SJCRH30 (cell line): ENCODE measurements at places on chromosomes 1 and 21. TPM values are rescaled to one million over a fixed set of nuclear protein-coding genes. Genes with fewer than 3 reads are reported as not detected.

GRCh38 chr1:234484218-234484617 lies 5.2 kb upstream of the TARBP1 start:
- H3K4me3 ChIP-seq, result no peak overlapping the region
- no peak overlapping the region for H3K27ac ChIP-seq
- H3K27me3 ChIP-seq, result no peaks in the 10 kb centered on the region; the same call in 1 of the 2 replicates
- no peak for DNase-seq
- H3K36me3 ChIP-seq, result no peaks in the 10 kb centered on the region
- H3K4me1 ChIP-seq, result no peaks in the 10 kb centered on the region

- H3K4me1 ChIP-seq, result peaks cover 23% of the 10 kb centered on the region
- DNase-seq, result peak; percentile 76
- no peaks in the 10 kb centered on the region for H3K27me3 ChIP-seq
- H3K36me3 ChIP-seq, result no peaks in the 10 kb centered on the region
- peak overlapping the region; percentile 86 for H3K27ac ChIP-seq
These were observed 10.2 kb downstream of the C1orf216 start for GRCh38 chr1:35708441-35708921.

- H3K4me1 ChIP-seq, result no peaks in the 10 kb centered on the region
- H3K27ac ChIP-seq, result no peak overlapping the region
- no peaks in the 10 kb centered on the region for H3K27me3 ChIP-seq
- no peak for DNase-seq
- H3K36me3 ChIP-seq, result no peaks in the 10 kb centered on the region
These were observed 27.7 kb downstream of the ERO1B start for GRCh38 chr1:236253918-236254637.

DNA sequence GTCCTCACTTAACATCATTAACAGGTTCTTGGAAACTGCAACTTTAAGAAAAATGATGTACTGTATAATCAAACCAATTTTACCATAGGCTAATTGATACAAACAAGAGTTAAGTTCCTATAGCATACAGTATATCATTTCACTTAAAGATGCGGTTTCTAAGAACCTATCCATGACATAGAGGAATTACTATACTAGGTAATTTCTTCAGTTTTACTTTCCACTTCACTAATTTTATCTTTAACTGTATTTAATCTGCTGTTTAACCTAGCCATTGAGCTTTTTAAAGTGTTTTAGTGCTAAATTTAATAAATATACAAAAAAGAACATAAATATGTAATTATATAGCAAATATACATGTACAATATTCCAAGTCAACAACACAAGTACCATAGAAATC lies 28.3 kb downstream of the SLC19A2 start:
- DNase-seq, result no peak
- H3K36me3 ChIP-seq, result no peaks in the 10 kb centered on the region
- H3K4me1 ChIP-seq, result no peaks in the 10 kb centered on the region
- H3K27me3 ChIP-seq, result no peaks in the 10 kb centered on the region

GRCh38 chr1:81288689-81289088 lies 512.0 kb upstream of the ADGRL2 start:
- no peaks in the 10 kb centered on the region for H3K27me3 ChIP-seq
- H3K36me3 ChIP-seq, result no peaks in the 10 kb centered on the region
- no peak overlapping the region for H3K4me3 ChIP-seq
- no peak overlapping the region for H3K27ac ChIP-seq

- H3K4me3 ChIP-seq, result no peak overlapping the region
- peaks cover 38% of the 10 kb centered on the region for H3K36me3 ChIP-seq
- H3K27me3 ChIP-seq, result no peaks in the 10 kb centered on the region
- DNase-seq, result peak; percentile 45
- H3K27ac ChIP-seq, result no peak overlapping the region
These were observed 40.5 kb upstream of the RBBP5 start for GRCh38 chr1:205162301-205162700.

DNA sequence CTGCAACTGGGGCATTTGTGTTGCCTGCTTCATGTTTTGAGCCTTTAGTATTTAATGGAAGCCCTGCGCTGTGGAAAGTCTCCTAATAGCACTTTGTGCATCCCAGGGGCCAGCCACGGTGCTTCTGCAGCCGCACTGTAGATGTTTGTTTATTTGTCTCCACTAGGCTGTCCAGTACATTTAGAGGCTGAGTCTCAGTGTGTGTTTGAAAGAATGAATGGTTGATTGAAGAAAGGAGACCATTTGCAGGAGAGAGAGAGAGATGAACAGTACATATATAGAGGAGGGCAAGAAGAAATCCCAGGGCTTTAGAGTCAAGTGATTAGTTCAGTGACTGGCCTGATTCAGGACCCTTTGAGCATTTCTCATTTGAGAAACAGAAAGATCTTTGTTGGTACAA lies 33.9 kb downstream of the MPZL1 start:
- H3K4me3 ChIP-seq, result no peak overlapping the region
- no peak overlapping the region for H3K27ac ChIP-seq

- peak overlapping the region; percentile 78 for H3K4me3 ChIP-seq
- peaks cover 2% of the 10 kb centered on the region; the same call in 1 of the 2 replicates for H3K4me1 ChIP-seq
- DNase-seq, result peak; percentile 64
- no peaks in the 10 kb centered on the region for H3K27me3 ChIP-seq
- H3K36me3 ChIP-seq, result no peaks in the 10 kb centered on the region
These were observed 773 bp upstream of the DDX59 start for GRCh38 chr1:200670242-200671118.

DNA sequence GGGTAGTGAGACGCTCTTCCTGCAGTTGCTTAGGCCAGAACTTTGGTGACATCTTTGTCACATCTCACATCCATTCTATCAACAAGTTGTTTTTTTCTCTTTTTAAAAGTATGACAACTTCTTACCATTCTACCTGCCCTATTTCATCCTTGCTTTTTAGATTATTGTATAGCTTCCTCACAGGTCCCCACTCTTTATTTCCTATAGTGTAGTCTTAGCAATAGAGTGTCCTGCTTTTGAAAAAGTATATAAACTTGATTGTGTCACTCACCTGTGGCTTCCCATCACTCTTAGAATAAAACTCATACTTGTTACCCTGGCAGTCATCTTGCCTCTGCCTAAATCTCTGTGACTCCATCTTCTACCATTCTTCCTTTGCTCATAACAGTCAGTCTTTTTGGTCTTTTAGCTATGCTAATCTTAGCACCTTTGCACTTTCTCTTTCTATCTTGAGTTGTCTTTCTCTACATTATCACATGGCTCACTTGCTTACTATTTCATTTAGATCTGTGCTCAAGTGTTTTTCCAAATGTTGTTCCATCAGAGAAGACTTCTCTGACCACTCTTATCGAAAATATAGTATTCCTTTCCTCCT lies 9.5 kb downstream of the CDC73 start:
- H3K4me1 ChIP-seq, result no peaks in the 10 kb centered on the region
- no peaks in the 10 kb centered on the region for H3K27me3 ChIP-seq
- no peak overlapping the region for H3K4me3 ChIP-seq
- no peak overlapping the region for H3K27ac ChIP-seq
- H3K36me3 ChIP-seq, result peaks cover 22% of the 10 kb centered on the region
- no peak for DNase-seq

DNA sequence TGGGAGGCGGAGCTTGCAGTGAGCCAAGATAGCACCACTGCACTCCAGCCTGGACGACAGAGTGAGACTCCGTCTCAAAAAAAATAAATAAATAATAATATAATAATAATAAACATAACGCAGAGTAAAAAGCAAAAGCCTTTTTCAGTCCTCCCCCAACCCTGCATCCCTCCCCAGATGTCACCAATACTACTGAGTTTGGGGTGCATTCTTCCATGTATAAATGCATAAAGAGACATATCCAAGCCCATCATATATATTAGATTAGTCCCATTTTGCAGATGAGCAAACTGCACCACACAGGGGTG lies 930 bp upstream of the ADAMTSL4 start:
- H3K27me3 ChIP-seq, result no peaks in the 10 kb centered on the region
- H3K4me3 ChIP-seq, result peak overlapping the region; percentile 48
- no peak overlapping the region for H3K27ac ChIP-seq
- H3K4me1 ChIP-seq, result peaks cover 15% of the 10 kb centered on the region; the same call in 1 of the 2 replicates
- no peak for DNase-seq

- no peaks in the 10 kb centered on the region for H3K4me1 ChIP-seq
- no peak overlapping the region for H3K27ac ChIP-seq
- H3K4me3 ChIP-seq, result no peak overlapping the region
- H3K36me3 ChIP-seq, result no peaks in the 10 kb centered on the region
- H3K27me3 ChIP-seq, result no peaks in the 10 kb centered on the region
These were observed 105.2 kb downstream of the TSEN15 start for GRCh38 chr1:184156521-184157393.

- no peaks in the 10 kb centered on the region; the same call in 1 of the 2 replicates for H3K27me3 ChIP-seq
- H3K36me3 ChIP-seq, result peaks cover 64% of the 10 kb centered on the region
- no peak overlapping the region for H3K27ac ChIP-seq
- no peaks in the 10 kb centered on the region; the same call in 1 of the 2 replicates for H3K4me1 ChIP-seq
These were observed 83.6 kb downstream of the PRDM2 start for GRCh38 chr1:13783551-13783950.

DNA sequence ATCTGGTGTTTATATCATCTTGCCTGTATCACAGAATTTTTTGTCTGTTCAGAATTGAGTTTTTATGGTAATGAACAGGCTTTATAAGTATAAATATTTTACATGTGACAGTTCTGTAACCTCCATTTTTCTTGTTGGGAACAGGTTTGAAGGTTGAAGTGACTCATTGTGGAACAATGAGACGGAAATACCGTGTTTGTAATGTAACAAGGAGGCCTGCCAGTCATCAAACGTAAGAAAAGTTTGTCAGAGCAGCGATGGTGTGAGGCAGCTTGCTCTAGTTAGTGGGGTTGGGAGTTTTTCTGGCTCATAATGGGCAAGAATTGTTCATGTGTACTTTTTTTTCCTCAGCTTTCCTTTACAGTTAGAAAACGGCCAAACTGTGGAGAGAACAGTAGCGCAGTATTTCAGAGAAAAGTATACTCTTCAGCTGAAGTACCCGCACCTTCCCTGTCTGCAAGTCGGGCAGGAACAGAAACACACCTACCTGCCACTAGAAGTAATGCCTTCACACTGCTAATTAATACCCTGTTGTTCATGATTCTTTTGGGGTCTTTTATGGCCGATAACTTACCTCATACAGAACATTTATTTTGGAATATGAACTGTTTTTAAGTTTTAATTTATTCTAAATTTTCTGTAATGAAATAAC lies 75.2 kb upstream of the TEKT2 start:
- no peak overlapping the region for H3K4me3 ChIP-seq
- H3K4me1 ChIP-seq, result no peaks in the 10 kb centered on the region
- H3K27ac ChIP-seq, result no peak overlapping the region
- peaks cover 22% of the 10 kb centered on the region for H3K36me3 ChIP-seq
- H3K27me3 ChIP-seq, result no peaks in the 10 kb centered on the region

DNA sequence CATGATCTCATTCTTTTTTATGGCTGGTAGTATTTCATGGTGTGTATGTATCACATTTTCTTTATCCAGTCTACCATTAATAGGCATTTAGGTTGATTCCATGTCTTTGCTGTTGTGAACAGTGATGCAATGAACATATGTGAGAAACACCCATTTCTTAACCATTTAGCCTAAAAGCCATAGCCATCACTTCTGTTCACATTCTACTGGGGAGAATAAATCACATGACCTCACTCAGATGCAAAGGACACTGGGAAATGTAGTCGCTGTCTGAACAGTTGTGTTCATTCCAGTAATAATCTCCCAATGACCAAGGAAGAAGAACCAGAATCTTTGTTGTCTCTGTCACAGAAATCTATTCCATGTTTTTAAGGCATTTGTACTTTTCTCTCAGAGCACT lies 15.1 kb upstream of the PLA2G2E start:
- DNase-seq, result no peak
- no peak overlapping the region for H3K27ac ChIP-seq
- no peaks in the 10 kb centered on the region for H3K4me1 ChIP-seq
- H3K27me3 ChIP-seq, result no peaks in the 10 kb centered on the region
- H3K4me3 ChIP-seq, result no peak overlapping the region

DNA sequence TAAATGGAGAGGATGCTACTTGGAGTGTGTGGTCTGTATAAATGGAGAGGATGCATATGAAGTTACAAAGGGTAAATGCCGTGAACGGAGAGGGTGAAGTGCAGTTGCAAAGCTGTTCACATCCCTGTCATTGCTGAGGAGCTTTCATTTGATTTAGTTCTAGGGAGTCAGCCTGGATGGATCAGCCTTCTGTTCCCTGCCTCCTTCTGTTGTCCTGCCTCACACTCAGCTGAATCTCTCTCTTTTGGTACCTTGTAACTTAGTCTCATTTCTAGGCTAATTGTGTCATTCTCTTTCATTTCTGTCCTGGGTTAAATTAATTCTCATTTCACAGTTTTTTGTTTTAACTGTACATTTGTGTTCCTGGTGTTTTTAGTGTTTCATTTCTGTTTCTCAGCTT lies 133.2 kb upstream of the COL6A1 start:
- H3K4me3 ChIP-seq, result no peak overlapping the region
- peaks cover 8% of the 10 kb centered on the region; the same call in 1 of the 2 replicates for H3K27me3 ChIP-seq
- no peak overlapping the region for H3K27ac ChIP-seq
- no peaks in the 10 kb centered on the region for H3K36me3 ChIP-seq

- no peaks in the 10 kb centered on the region for H3K27me3 ChIP-seq
- no peaks in the 10 kb centered on the region for H3K4me1 ChIP-seq
- no peak overlapping the region for H3K27ac ChIP-seq
- H3K4me3 ChIP-seq, result no peak overlapping the region
- H3K36me3 ChIP-seq, result no peaks in the 10 kb centered on the region
These were observed 21.8 kb downstream of the RPRD2 start for GRCh38 chr1:150385537-150386445.

GRCh38 chr1:114496089-114496488 lies 14.9 kb downstream of the TRIM33 start:
- no peak for DNase-seq
- H3K4me1 ChIP-seq, result no peaks in the 10 kb centered on the region
- no peak overlapping the region for H3K4me3 ChIP-seq
- H3K27ac ChIP-seq, result no peak overlapping the region
- H3K36me3 ChIP-seq, result no peaks in the 10 kb centered on the region
- H3K27me3 ChIP-seq, result no peaks in the 10 kb centered on the region

- DNase-seq, result no peak
- H3K4me1 ChIP-seq, result no peaks in the 10 kb centered on the region
- H3K27ac ChIP-seq, result no peak overlapping the region
These were observed 4.6 kb upstream of the TRNAU1AP start for GRCh38 chr1:28548318-28548717.

- peak; percentile 93 for DNase-seq
- H3K4me1 ChIP-seq, result peaks cover 10% of the 10 kb centered on the region
- no peaks in the 10 kb centered on the region for H3K27me3 ChIP-seq
These were observed 51.5 kb downstream of the PTPRF start for GRCh38 chr1:43582162-43582566.

DNA sequence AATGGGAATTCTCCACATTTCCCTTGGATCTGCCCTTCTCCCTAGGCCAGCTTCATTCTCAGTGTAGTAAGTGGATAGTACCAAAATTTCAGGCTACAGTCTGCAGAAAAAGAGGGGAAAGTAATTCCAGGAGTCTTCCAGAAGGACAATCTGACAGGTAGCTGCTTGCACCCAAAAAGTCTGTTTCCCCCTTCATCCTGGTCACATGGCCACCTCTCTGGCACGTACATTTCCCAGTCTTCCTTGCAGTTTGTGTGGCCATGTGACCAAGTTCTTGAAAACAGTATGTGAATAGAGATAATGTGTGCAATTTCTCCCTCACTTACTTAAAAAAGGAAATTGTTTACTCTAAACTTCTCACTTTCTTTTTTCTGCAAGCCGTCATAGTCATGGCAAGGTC lies 14.6 kb upstream of the FMO4 start:
- H3K4me1 ChIP-seq, result peaks cover 4% of the 10 kb centered on the region; the same call in 1 of the 2 replicates
- DNase-seq, result no peak
- no peaks in the 10 kb centered on the region for H3K27me3 ChIP-seq
- no peaks in the 10 kb centered on the region for H3K36me3 ChIP-seq

- no peaks in the 10 kb centered on the region for H3K4me1 ChIP-seq
- H3K36me3 ChIP-seq, result no peaks in the 10 kb centered on the region
- H3K4me3 ChIP-seq, result no peak overlapping the region
- no peaks in the 10 kb centered on the region for H3K27me3 ChIP-seq
- no peak for DNase-seq
- no peak overlapping the region for H3K27ac ChIP-seq
These were observed 88.0 kb downstream of the MT1HL1 start for GRCh38 chr1:236916131-236916800.

Gene PCNX2
- 3.5 and 4.5 TPM in 2 replicates for total RNA-seq

Gene SPATA46
- total RNA-seq, result not detected in 2 replicates

Gene VPS13D
- 32.4 and 33.1 TPM in 2 replicates for total RNA-seq

Gene LCE1F
- not detected in 2 replicates for total RNA-seq

Gene DNAJC28
- 1.6 and 2.0 TPM in 2 replicates for total RNA-seq
